ENCODE measurements at places on chromosomes 12 and 14. TPM values are rescaled to one million over a fixed set of nuclear protein-coding genes. Genes with fewer than 3 reads are reported as not detected.

Gene RNASE1
- total RNA-seq: not detected

DNA sequence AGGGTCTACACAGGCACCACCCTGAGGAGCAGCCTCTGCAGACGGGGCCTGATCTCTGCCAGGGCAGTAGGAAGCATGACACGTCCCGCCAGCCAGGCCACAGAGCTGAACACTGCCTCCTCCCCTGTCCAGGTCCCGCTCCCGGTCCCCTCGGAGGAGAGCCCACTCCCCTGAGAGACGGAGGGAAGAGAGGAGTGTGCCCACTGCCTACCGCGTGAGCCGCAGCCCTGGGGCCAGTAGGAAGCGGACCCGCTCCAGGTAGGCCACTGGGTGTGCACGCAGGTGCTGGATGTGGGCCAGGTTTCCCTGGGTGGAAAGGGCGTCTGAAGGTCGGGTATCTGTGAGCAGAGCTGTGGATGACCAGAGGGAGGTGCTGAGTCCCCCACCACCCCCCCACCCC lies 41.9 kb upstream of the MMP17 start:
- no peak for DNase-seq

Gene BRF1
- 33.6 TPM for total RNA-seq

GRCh38 chr14:78196323-78196722 lies 26.1 kb downstream of the NRXN3 start:
- no peak for DNase-seq

DNA sequence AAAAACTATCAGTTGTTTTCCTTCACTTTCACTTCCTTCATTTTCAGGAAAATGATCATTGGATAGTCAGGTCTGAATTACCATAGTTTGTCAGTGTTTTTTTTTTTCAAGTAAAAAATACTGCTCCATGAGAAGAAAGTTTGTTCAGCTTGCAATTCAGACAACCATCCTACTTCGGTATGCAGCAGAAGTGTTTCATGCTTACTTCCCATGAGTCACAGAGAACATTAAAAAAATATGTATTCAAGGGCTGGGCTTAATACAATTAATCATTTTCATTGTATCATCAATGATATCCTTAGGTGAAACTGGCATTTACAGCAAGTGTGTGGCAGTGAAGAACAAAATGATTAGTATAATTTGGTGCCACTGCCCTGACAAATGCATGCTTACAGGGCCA lies 21.6 kb downstream of the PYM1 start:
- DNase-seq: peak; percentile 79

- peak; percentile 92 for DNase-seq
Observed at GRCh38 chr14:100825713-100826331, at the start of gene MEG3. TSS of gene MEG3 (plus strand) at chr14:100826118.

GRCh38 chr12:97464385-97465321 lies 2.0 kb downstream of the RMST start:
- DNase-seq: no peak

- DNase-seq: no peak
Observed at GRCh38 chr14:53613404-53614253, 343.0 kb downstream of the BMP4 start.

GRCh38 chr12:20120403-20120725 lies 248.0 kb upstream of the PDE3A start:
- no peak for DNase-seq

GRCh38 chr12:94100211-94100627 lies 48.2 kb upstream of the PLXNC1 start:
- DNase-seq: peak; percentile 76

DNA sequence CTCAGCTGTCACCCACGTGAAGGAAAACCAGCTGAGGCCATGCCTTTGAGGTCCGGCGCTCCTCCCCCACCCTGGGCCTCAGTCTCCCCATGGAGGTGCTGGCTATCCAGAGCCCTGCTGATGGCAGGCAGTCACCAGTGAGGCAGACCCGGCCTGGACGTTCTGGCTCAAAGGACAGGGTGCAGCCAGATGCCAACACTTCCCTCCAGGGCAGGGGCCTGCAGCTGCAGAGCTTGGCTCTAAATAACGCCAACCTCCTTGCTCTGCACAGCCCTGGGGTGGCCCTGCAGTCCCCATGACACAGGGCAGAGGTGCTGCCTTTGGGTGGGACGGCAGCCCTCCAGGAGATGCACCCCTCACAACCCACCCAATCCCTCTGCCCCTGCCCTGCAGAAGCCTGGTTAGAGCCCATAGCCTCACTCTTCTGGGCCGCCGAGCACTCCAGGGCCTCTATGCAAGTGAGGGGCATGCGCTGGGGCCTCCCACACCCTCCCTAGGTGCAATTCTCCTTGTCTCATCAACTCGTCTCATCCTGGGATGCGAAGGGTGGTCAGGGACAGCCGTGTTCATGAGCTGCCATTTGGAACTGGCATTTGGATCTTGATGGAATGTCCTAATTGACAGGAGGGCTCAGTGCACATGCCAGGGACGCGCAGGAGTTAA lies 30.4 kb downstream of the CCDC85C start:
- peak; percentile 3 for DNase-seq

- peak; percentile 89 for DNase-seq
Observed at GRCh38 chr14:35818346-35819115, 7.6 kb upstream of the BRMS1L start.

Gene PRH1
- 31.2 TPM for total RNA-seq

Gene SLC10A1
- not detected for total RNA-seq

Gene MDGA2
- not detected for total RNA-seq

DNA sequence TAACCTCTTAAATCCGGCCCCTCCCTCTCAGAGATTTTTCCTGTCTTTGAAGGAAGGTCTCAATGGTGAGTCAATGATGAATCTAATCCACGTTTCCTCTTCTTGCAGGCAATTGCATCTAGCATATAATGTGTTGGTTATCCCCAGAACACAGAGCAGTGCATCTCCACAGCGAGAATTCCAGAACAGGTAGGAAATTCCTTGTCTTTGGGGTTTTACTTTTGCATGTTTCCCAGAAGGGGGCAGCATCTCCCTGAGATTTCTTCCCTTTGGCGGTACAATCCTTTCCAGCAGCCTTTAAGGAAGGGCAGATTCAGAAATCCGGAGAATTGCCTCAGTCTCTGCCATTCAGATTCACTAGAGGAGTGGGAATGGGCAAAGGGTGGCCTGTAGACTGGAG lies 128.0 kb downstream of the KCNA5 start:
- DNase-seq: no peak

DNA sequence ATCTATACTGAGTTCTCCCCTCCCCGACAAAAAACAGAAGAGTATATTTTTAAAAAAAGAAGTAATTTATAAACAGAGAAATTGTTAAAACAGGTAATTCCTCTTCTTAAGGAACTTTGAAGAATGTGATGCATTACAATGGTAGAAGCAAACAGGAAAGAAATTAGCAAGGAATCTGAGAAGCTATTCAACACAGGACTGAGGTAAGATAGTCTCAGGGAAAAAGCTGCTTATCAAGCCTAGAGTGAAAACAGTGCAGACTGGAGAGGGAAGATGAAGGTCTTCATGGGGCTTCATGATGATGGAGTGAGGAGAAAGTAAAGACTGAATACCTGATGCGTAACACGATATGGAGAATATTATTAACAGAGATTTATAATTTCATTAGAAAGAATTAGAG lies 880.0 kb downstream of the SLC16A7 start:
- DNase-seq: no peak

DNA sequence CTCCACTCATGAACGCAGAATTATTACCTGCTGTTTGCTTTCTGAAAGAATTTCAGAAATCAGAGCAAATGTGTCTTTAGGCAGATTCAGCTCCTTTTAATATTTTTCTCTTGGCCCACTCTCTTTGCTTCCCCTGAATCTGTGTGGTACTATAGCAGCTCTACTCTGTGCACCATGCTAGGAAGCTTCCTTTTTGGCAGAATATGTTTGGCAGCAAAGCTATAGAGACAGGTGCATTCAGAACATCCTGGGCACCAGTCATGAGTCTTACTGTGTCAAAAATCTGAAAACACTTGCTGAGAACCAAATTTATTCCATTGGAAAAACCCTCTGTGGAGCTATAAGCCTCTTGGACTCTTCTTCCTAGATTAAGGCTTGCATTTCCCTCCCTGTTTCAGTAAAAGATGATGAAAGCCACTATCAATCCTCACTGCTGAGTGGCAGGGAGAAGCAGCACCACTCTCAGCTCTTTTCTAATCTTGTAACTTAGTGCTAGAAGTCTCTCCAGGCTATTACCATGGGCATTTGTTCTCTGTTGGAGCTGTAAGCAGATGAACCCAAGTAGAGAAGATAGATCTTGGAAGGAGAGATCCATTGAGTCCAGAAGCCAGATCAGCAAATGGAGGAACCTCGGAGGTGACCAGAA lies 18.2 kb downstream of the CIPC start:
- DNase-seq: no peak

- no peak for DNase-seq
Observed at GRCh38 chr12:69519871-69520270, 49.7 kb downstream of the FRS2 start.
